ENCODE measurements at places on chromosomes 3 and 15.

DNA sequence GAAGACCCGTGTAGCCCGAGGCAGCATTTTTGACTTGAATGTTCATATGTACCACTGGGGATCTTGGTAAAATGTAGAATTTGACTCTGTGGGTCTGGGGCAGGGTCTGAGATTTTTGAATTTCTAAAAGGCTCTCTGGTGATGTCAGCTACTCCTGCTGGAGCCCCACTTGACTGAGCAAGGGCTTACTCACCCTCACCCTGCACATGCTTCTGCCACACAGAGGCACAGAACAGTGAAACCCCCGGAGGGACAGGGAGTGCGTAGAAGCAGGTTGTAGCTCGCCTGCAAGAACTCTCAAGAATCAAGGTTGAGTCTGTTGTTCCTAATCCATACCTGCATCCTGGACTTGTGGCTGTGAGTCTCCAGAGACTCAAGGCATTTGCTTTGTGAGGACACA lies 41.1 kb downstream of the SLCO3A1 start:
- DNase-seq: no peak

GRCh38 chr15:27495963-27496459 lies 525.0 kb downstream of the GABRG3 start:
- DNase-seq: no peak

DNA sequence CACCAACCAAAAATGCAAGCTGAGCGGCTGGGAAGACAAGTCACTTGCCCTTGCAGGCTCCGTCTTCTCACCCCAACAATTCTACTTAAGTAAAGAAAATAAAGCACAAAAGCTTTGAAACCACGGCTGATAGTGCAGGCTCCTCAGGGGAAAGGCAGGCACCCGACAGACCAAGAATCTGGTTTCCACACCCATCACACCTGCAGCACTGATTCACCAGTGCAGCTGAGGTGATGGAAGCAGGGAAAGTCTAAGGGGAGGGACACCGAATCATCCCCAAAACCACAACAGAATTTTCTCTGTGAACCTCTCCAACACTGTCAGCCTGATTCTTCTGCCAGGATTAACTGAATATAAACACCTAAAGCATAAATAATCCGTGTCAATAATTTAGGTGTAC lies 62.0 kb upstream of the NSMCE3 start:
- no peak for DNase-seq

DNA sequence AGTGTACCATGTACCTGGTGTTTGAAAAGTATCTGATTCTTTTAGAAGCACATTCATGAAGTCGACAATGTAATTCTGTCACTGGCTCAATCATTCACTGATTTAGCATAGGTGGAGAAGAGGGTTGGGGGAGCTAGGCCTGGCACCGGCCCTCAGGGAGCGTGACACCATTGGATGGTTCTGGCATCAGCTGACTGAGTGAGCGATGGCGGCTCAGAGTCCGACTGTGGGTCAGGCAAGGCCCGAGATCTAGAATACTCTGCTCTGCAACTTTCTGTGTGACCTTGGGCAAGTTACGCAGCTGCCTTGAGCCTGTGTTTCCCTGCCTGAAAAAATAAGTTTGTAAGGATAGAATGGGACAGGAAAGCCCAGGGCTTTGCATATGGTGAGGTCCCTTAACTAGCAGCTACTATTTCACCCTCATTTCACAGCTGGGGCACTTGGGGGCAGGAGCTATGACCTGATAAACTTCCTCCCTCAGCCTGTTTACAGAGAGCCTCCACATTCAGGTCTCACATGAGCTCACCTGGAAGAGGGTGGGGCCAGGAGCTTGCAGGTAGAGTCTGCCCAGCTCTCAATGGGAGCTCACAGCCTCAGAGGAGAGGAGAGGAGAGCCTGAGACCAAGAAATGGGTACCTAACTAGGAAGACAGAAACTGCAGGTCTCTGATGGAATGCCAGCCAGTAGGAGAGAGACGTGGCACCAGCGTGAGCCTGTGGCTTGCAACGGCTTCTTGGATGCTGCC lies 153.7 kb upstream of the TLE3 start:
- DNase-seq: no peak

- no peak for DNase-seq
These were observed 512.3 kb downstream of the ZNF385D start for GRCh38 chr3:21238661-21239060.

GRCh38 chr15:71629781-71630474 lies 180.4 kb upstream of the NR2E3 start:
- no peak for DNase-seq

GRCh38 chr15:32743411-32744140 lies 25.8 kb downstream of the GREM1 start:
- DNase-seq: no peak

DNA sequence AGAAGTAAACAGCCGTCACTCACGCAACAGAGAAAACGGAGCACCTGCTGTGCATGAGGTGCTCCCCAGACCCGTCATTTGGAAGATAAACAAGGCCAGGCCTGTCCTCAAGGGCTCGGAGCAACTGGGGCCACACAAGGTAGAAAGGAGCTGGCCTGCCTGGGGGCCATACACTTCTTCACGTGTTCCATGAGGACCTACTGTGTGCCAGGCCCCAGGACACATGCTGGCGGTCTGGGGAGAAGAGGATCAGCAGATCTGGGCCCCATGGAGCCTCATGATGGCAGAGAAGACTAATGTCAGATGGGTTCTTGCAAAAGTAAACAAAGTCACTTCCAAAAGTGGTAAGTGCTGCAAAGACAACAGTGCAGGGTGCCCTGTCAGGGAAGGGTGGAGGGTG lies 14.3 kb downstream of the WNT7A start:
- no peak for DNase-seq

DNA sequence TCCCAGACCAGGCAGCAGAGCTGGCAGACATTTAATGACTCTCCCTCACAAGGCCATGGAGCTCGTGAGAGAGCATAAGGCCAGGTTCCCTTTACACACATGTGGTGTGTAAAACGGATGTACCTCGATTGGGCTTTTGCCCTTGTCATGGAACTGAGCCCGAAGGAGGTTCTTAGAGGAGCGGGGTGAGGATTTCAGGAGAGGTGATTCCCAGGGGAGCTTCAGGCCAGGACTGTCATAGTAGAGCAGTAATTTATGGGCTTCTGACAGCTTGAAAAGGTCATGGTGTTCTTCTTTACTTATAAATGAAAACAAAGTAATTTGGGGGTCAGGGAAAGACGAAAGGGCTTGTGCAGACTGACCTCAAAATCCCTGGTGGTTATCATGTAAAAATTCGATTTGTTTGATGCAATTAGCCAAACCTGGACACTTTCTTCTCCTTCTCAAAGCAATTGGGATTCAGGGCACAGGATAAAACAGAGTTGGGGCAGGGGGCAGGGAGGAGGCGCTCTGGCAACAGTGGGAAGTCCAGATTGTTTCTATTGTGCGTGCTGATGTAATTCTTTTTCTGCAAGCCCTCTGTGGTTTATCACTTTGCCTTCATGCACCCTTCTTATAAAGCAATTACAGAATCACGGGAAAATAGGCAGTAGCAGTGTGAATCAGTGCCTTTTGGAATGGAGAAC lies 51.0 kb downstream of the CACNA1D start:
- DNase-seq: no peak

DNA sequence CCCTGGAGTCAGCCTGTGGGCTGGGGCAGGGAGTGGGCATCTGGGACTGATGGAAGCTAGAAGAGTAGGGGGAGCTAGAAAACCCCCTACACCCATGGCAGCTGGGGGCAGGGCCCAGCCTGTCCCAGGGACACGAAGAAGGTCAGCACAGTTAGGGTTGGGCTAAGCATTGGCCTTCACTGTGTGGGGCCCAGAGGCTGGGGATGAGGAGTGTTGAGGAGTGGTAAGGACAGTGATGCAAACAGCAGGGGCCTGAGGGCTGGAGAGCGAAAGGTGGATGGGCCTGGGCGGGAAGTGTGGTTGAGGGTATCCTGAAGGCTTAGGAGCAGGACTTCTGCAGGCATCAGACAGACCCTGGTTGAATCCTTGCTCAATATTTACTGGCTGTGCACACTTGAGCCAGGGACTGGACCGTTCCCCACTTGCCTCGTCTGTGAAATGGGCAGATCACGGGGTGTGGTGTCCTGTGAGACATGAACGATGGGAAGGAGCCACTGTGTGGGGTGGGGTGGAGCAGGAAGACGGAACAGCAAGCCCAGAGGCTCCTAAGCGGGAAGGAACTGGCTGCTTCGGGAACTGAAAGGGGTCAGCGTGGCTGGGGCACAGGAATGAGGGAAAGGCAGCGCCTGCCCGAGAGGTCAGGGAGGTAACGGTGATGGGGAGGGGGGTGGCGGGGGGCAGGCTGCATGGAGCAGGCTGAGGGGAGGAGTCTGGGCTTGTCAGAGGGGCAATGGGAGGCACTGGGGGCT lies 7.3 kb downstream of the PRKCD start:
- DNase-seq: no peak

DNA sequence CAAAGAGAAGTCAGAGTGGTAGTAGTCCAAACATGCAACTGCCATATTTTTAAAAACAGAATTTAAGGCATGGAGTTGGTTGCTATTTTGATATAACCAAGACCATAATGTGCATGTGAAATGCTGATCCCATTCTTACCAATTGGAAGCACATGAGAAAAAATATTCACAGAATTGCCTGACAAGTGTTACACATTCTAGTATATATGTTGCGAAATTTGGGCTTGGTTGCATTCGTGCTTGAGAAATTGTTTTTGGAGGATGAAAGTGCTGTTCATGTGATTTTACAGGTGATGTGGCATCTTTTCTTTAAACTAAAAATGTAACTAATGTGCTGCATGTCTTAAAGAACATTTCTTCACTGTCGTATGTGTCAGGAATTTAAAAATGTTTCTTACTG lies 199.7 kb downstream of the CHL1 start:
- DNase-seq: no peak

DNA sequence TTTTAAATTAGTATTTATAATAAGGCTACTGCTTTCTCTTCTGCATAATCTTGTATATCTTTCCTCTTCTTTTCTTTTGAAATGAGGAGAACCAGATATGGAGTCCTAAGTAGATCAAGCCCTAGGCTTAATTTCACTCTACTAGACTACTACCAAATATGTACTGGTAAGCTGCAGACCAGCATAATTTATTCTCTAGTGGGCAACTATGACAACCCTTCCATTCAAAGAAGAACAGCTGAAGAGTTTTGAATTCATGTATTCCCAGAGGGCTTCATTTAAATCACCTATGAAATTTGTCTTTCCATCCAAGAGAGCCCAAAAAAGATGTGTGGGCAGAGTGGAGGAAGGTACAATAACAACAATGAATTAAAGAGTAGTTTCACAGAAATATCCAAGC lies 10.0 kb downstream of the RAD18 start:
- no peak for DNase-seq

- DNase-seq: no peak
These were observed 65.9 kb upstream of the TMEM108 start for GRCh38 chr3:132972333-132972732.

GRCh38 chr15:98604983-98605382 lies 43.4 kb upstream of the IGF1R start:
- no peak for DNase-seq

DNA sequence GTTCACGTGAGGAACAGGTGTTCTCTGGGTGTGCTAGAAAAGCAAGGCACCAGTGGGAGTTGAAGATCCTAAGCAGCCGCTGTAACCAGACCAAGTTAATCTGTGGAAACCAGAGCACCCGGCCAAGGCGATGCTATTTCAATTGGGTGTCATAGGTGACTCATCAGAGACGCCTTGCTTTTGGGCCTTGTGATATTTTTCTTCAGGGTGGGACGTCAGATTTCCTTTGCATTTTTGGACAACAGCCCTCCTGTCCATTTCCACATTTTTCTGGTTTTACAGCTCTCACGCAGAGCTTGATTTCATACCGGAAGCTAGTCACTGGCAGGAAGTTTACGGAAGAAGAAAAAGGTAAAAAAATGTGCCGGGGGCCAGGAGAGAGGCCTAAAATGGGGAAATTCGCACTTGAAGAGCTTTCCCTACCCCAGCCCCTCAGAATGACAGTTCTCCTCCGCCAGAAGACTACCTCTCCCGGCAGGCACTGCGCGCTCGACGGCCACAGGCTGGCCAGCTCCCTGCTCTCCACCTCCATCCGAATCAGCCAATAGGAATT lies 471 bp upstream of the KBTBD8 start:
- no peak for DNase-seq
